ENCODE measurements at places on chromosomes 16 and 17.
A peak's percentile ranks its signal among the peaks of the same experiment; 100 is the strongest.

GRCh38 chr16:50259334-50260205 lies 6.8 kb upstream of the ADCY7 start:
- DNase-seq: no peak

- DNase-seq: no peak
These were observed 57.3 kb downstream of the ZFPM1 start for GRCh38 chr16:88510091-88510994.

DNA sequence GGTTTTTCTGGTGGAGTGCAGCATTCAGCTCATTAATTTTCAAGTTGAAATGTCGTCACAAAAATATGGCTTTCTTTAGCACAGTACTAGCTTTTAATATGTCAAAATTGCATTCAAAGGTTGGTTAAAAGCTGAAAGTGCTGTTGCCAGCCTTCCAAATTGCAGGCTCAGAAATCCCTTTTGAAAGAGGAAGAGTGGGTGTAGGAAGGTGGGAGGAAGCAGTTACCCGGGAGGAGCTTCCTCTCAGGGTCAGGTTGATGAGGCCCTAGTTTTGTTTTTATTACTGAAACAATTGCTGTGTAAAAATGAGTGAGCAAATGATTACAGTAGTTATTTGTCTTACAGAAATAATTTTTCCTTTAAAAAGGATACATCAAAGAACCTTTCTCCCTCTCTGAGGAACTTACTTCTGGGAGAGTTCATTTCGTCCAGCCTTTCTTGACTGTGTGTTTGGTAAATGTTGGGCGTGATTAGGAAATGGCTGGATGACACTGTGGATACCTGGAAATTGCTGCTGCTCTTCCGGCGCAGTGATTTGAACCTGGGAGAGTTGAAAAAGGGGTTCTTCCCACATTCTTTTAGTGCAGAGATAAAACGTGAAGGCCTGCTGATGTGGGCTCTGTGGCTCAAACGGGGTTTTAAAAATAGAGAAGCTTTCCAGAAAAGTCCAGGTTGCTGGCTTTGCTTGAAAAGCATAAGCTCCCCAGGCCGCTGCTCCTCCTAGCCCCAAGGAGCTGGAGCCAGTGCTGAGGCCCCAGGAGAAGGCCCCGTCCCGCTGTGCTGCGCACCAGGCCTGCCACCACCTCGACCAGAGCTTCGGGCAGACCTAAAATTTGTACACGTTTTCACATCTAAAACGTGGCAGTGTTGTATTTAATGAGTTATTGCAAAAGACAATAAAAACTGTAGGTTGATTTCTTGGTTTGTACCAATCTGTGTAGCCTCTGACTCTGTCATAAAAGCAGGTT lies 41.7 kb downstream of the SEC14L1 start:
- DNase-seq: no peak

- DNase-seq: no peak
These were observed 4.8 kb downstream of the GSG1L2 start for GRCh38 chr17:9817086-9817485.

- DNase-seq: no peak
These were observed 20.8 kb downstream of the C16orf74 start for GRCh38 chr16:85730186-85730465.

- no peak for DNase-seq
These were observed 10.8 kb downstream of the UNKL start for GRCh38 chr16:1403733-1404132.

- DNase-seq: peak; percentile 52
These were observed 593 bp upstream of the HEXIM1 start for GRCh38 chr17:45147581-45148182.

GRCh38 chr16:5509794-5510193 lies 412.2 kb upstream of the EEF2KMT start:
- DNase-seq: no peak
